RPMI8226 (cell line): ENCODE measurements at places on chromosomes 13 and 19.

GRCh38 chr19:31173991-31174390 lies 175.2 kb downstream of the TSHZ3 start:
- no peak for DNase-seq

- peak; percentile 56 for DNase-seq
These were observed 169.9 kb downstream of the USP12 start for GRCh38 chr13:27001705-27002104.

DNA sequence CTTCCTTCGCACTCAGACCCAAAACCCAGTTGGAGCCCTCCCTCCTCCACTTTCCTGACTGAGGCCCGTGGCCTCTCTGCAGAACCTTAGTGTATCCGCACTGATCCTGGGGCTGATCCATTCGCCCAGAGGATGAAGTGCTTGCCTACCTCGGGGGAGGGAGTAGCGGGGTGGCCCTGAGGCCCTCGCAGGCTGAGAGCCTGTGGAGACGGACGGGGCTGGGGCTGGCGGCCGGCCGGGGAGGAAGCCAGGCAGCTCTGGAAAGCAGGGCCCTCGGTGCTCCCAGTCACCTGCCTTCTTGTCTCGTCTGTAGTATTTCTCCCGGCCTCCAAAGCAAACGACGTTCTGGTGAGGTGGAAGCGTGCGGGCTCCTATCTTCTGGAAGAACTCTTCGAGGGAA lies 1.3 kb downstream of the PROZ start:
- no peak for DNase-seq

DNA sequence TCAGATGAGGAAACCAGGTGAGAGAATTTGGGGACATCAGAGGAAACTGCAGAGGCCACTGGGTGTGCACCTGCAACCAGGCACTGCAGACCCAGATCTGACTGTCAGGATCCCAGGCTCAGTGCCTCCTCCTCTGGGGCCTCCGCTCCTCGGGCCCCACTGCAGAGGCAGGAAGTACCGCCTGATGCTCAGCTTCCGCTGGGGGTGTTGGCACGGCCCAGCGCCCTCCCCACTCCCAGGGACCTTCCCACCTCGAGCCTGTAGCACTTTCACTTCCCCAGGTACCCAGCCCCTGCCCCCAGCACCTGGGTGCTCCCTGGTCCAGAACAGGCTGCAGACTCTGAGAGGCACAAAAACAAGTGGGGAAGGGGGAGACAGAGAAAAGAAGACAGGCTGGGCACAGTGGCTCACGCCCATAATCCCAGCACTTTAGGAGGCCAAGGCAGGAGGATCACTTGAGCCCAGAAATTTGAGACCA lies 1.4 kb upstream of the CD37 start:
- DNase-seq: peak; percentile 89

DNA sequence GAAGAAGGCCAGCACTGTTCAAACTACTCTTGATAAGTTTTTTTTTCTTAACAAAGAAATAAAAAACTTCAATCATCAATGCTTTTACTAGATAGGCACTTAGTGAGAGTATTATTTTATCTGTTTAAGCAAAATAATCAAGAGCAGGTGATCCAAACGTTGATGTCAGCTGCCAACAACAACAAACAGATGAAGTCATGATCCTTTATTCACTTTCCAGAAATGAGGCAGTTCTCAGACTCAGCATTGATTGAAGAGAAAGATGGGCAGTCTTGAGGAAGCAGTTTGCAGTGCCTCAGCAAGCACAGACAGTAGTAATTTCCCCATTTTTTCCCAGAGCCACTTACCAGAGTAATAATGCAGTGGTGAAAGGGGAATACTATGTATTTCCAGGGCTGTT lies 38.4 kb upstream of the CSNK1A1L start:
- DNase-seq: no peak
